Spinal cord (tissue), 10 donors: ENCODE measurements at places on chromosomes 13 and 19. TPM values are rescaled to one million over a fixed set of nuclear protein-coding genes. Genes with fewer than 3 reads are reported as not detected.

Gene TRMT1
- total RNA-seq: 11.8 TPM

Gene PGLYRP1
- 5.5 TPM for total RNA-seq

Gene ZNF91
- total RNA-seq: 105 TPM

Gene OR10H1
- total RNA-seq: not detected

Gene PAN3
- total RNA-seq: 42.3 TPM

Gene ICAM4
- total RNA-seq: 1.1 TPM

Gene COL5A3
- 11.6 TPM for total RNA-seq

Gene FCER2
- 0.50 TPM for total RNA-seq

Gene ADPRHL1
- 3.6 TPM for total RNA-seq

Gene GDF15
- 4.2 TPM for total RNA-seq

Gene ZNF726
- total RNA-seq: 8.3 TPM

Gene IGFL1
- total RNA-seq: not detected

Gene SIGLEC8
- 2.0 TPM for total RNA-seq

Gene TRIM13
- 36.0 TPM for total RNA-seq

Gene ZNF563
- total RNA-seq: 5.4 TPM

Gene FFAR1
- not detected for total RNA-seq

Gene CCNA1
- total RNA-seq: 6.2 TPM

Gene ZSCAN1
- 0.79 TPM for total RNA-seq

Gene ZNF235
- 14.9 TPM for total RNA-seq

Gene SYCN
- total RNA-seq: not detected

Gene NDUFS7
- total RNA-seq: 98.8 TPM

Gene PPP1R12C
- total RNA-seq: 20.4 TPM

Gene CELF5
- 18.9 TPM for total RNA-seq

Gene ATP8A2
- total RNA-seq: 59.0 TPM

Gene PLK5
- total RNA-seq: 0.59 TPM

Gene SPRED3
- total RNA-seq: 1.3 TPM

Gene GRIN3B
- 0.22 TPM for total RNA-seq

Gene THAP8
- 3.1 TPM for total RNA-seq

Gene IL17D
- 30.2 TPM for total RNA-seq

Gene DAND5
- not detected for total RNA-seq

Gene ERICH4
- not detected for total RNA-seq
